ENCODE measurements at places on chromosomes 7 and 10.

GRCh38 chr10:12849319-12850181 is 152.0 kb downstream of the CCDC3 start:
- no peak for DNase-seq

- no peak for DNase-seq
Measured at GRCh38 chr10:5788969-5789368, 24.3 kb downstream of the GDI2 start.

- DNase-seq = no peak
Measured at GRCh38 chr10:86957471-86958115, at the start of gene MMRN2. Gene MMRN2 (minus strand): TSS chr10:86957615. CDS start chr10:86957541, 74 bp downstream.

- no peak for DNase-seq
Measured at GRCh38 chr7:83732305-83732704, 83.4 kb upstream of the SEMA3E start.

- no peak for DNase-seq
Measured at GRCh38 chr10:61068471-61068870, 124.5 kb upstream of the RHOBTB1 start.

DNA sequence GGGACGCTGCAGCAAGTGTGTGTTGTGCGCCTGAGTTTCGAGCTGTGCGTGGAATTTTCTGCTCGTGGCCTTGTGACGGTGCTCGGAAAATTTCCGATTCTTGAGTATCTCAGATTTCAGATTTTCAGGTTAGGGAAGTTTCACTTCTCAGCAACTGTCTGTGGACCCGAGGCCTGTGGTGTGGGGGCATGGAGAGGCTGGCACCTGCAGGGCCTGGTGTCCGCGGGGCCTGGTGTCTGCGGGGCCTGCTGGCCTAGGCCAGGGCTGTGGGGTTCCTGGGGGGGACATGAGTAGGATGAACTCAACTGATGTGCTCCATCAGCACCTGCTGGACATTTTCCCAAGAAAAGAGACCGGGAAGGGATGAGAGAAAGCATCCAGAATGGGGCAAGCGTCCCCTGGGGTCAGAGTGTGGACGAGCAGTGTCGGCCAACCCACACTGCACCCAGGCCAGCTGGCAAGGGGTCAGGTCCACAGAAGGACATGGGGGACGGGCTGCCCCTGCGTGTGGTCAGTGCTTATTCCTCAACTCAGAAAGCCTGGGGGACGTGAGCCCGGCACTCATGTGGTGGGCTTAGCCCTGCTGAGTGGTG is 31.3 kb upstream of the SHH start:
- DNase-seq = no peak

DNA sequence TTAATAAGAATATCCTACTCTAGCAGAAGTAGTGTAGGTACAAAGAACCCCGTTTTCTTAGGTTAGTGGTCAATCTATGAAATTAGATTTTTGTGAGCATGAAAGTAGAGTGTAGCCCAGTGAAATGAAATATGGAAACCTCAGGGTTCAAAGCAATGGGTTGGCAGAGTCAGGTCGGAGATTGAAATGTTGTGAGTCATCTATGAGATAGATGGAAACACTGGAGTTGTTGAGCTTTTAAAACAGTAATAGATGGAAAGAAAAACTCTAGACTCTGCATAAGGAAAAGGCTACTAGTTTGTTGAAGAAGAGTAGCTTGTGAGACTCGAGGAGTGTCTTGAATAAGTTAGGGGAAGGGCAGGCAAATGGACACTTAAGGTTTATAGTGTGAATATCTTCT is 251.9 kb downstream of the EXOC4 start:
- DNase-seq = no peak

GRCh38 chr10:118768041-118768919 is 13.5 kb upstream of the CACUL1 start:
- no peak for DNase-seq

- DNase-seq = no peak
Measured at GRCh38 chr10:44032216-44032615, 352.7 kb downstream of the CXCL12 start.

DNA sequence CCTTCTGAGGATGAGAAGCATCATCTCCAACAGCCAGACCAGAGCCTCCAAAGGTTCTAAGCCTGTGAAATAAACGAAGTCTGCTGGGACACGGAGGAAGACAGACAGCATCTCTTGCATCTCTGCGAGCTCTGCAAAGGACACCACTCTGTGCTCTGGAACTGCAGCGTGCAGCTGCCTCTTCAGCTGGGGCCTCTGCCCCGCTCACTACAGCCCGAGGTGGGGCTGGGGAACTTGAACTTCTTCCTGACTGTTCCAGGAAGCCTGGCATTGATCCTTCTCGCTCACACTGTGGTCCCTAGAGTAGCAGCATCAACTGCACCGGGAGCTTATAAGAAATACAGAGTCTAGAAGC is 163.3 kb downstream of the USP6NL start:
- no peak for DNase-seq

GRCh38 chr10:63699785-63700613 is 178.8 kb downstream of the REEP3 start:
- DNase-seq = peak; percentile 28

GRCh38 chr10:100567826-100568225 is 32.1 kb downstream of the HIF1AN start:
- DNase-seq = no peak

GRCh38 chr10:3783682-3784432 is 1.2 kb downstream of the KLF6 start:
- no peak for DNase-seq

- no peak for DNase-seq
Measured at GRCh38 chr10:12568391-12569009, 219.2 kb downstream of the CAMK1D start.

DNA sequence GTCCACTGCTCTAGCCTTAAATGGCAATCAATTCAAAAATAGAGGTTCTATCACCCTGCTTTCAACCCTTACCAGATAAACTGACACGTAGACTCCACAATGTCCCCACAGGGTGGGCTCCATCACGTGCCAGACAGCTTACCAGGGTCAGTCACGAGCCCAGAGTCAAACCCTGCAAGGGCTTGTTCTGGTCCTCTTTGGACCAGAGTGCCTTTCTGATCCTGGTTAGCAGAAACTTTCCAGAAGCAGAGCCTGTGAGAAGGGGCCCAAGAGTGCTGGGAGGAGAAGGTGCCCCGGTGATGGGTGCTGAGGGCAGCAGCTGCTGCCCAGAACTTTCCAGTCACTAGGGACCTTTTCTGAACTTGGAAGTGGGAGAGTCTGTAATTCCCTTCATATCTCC is 354 bp upstream of the GIMAP5 start:
- DNase-seq = no peak

- DNase-seq = no peak
Measured at GRCh38 chr10:103452506-103453230, 498 bp upstream of the CALHM2 start.

- DNase-seq = no peak
Measured at GRCh38 chr7:55092975-55093373, 74.2 kb downstream of the EGFR start.

DNA sequence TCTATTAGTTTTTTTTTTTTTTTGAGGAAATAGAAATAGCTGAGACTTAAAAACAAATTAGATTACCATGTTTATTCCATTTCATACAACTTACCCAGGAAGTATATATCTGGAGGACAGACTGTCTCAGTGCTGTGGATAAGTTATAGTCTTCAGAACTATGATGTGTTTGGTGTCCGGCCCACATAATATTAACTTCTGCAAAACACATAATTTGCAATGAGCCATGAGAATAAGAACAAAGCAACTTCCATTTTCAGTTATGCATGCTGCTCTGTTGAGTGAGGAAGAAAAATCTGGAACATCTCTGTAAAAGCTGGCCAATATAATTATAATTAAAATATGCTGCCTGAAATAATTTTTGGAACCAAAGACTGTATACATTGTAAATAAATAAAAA is 130.9 kb downstream of the AGMO start:
- no peak for DNase-seq

DNA sequence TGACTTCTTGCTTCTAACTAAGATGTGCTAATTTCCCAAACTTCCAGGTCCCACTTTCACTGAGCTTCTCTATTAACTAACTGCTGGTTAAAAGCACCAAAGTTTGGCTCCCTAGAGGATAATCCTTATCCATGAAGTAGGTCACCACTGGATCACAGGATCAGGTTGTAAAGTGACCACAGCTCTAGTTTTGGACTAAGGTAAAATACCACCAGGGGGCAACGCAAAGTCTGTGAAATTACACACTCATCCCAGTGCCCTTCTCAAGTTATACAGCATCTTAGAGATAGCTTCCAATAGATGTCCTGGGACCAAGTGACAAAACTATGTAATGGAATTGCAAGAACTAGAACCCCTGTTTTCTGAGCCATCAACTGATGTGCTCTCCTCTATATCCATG is 116.4 kb upstream of the ASAH2 start:
- no peak for DNase-seq

- DNase-seq = no peak
Measured at GRCh38 chr10:126321440-126321839, 66.8 kb downstream of the ADAM12 start.

DNA sequence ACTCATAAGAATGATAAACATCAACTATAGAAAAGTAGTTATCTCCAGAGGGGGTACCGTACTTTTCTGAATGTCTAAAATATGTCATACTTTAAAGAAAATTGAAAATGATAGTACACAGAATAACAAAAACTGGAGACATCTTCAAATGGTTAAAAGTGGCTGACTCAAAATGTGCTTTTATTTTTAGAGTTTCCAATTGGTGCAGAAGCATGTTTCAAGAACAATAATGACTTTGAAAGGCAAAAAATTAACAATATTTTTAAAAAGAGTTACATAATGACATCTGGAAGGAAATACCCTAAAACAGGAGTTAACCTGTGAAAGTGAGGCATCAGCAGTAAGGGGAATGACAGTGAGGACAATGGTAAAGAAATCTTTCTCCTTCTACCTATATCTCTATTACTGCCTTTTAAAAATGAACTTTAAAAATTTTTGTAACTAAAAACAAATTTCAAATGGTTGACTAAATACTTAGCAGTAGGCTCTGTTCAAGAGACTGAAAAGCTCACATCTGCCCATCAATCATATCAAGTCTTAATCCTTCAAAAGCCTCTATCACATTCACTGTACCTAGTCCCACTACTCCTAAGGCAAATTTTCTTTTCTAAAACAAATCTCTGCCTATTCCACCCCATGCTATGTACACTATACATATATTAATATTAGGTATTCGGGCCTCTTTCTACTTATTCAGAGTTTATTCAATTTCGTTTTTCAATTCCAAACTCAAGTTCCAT is 3.0 kb downstream of the ASZ1 start:
- DNase-seq = no peak

GRCh38 chr7:47179812-47180515 is 401.9 kb downstream of the TNS3 start:
- no peak for DNase-seq

- no peak for DNase-seq
Measured at GRCh38 chr10:78333362-78334143, 299.9 kb downstream of the RPS24 start.

DNA sequence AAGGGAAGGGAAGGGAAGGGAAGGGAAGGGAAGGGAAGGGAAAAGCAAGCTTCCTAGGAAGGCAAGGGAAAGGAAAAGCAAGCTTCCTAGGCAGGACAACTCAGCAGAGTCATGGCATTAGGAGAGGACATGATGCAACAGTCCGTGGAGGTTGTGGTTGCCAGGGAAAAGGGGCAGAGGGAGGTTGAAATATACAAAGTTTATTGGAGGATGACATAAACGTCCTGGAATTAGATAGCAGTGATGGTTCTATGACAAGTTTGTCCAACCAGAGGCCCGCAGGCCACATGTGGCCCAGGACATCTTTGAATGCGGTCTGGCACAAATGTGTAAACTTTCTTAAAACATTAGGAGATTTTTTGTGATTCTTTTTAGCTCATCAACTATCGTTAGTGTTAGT is 59.8 kb upstream of the OPN4 start:
- DNase-seq = no peak

DNA sequence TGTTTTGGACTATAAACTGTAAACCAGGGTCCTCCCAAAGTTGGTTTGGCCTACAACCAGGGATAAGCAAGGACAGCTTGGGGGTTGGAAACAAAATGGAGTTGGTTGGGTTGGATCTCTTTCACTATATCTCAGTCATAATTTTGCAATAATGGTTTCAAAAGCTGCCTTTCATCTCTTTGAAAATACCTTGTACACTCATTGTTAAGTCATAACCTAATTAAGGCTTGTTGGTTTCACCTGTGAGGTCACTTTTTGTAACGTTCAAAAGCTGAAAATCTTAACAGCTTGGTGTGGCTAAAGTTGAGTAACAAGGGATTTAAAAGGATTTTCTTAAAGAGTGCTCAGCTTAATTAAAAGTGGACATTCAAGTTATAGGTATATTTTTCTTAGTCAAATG is 476.1 kb downstream of the IPMK start:
- no peak for DNase-seq

Measured in activated naive CD8-positive, alpha-beta T cell treated with anti-CD3 and anti-CD28 coated beads, Interleukin-2, amount 50 U/mL, for 24 hours (primary cell).